M059J (cell line): ENCODE measurements at places on chromosomes 4 and X.

DNA sequence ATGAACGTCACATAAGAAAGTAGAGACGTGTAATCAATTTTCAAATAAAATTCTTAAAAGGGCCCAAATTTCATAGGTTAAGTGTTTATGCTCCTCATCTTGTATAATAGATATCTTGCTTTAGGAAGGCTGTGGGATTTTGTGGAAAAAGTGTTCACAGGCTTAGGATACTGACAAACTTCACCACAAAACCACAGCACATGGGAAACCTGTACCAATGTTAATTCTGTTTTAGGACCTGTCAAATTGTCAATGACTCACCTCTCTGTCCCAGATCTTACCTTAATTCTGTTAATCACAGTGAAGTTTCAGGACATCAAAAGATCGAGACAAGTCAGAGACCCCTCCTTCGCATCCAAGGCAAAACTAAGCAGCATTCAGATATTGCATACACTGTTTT is 24.2 kb downstream of the FGFBP1 start:
- DNase-seq: peak; percentile 92

DNA sequence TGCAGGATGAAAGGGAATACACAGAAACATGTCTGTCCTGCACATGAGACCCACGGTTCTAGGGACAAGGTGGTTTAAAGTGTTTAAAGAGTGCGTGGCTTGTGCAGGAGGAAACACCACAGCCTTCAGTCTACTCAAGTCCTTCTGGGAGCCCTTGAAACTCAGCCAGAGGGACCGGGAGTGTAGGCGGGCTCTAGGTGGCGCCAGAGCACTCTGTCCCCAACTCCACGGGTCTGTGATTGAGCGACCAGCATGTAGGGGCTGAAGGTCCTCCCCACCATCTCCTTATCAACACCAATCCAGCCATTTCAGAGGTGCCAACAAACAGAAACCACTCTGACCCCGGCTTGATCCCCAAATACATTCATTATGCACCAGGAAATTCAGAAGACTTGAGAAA is 82.0 kb upstream of the CLDN34 start:
- peak; percentile 64 for DNase-seq

DNA sequence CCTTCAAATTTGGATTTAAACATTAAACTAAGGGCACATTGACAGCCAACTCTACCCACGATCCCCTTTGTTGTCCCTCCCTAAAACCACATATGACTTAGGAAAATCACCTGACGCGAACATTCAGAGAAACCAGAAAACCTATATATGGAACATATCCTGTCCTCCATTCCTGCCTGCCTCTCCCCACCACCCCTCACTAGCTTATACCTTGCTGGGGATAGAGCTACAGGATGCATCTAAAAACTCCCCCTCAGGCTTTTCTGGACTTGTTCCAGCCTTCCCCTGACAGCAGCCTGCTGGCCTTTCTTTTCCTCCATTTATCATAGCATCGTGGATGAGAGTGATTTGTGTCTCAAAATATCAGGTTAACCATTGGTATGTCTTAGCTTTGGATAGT is 8.8 kb downstream of the STK26 start:
- DNase-seq: peak; percentile 14

GRCh38 chr4:5478169-5478568 is 230.2 kb downstream of the EVC2 start:
- no peak for DNase-seq

GRCh38 chrX:103918571-103919269 is 43.7 kb upstream of the TMSB15B start:
- DNase-seq: peak; percentile 82

GRCh38 chr4:55247521-55247920 is 98.5 kb upstream of the SRD5A3 start:
- no peak for DNase-seq

DNA sequence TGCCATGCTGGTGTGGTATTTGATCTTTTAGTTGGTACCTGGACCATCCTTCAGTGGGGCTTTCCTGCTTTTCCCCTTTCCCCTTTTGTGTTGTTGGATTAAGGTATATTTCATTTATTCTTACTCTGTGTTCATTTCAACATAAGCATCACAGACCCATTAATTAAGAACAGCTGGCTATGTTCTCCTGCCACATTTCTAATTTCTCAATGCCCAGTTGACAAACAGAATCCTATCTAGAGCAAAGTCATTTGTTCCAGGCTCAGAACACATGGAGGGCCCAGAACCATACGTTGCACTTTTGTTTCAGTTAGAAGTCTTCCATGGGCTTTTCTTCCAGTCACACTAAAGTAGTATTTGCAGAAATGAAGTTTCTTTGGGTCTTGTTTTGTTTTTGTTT is 46.1 kb upstream of the EOLA2 start:
- DNase-seq: no peak

DNA sequence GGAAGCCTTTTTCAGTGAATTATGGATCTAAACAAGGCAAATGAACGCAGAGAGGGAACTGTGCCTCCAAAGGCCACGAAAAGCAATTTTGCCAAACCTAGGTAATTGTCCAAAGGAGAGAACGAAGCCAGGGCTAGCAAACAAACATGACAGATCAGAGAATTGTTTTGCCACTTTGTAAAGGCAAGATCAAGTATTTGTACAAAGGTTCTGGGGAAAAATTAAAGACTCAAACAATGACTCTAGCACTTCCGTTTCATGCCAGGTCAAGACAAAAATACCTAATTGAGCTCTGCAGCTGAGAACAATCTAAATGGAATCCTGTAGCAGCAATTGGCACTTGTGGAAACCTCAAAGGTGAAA is 8.5 kb downstream of the RBM47 start:
- DNase-seq: peak; percentile 61

- DNase-seq: no peak
Observed at GRCh38 chrX:25020905-25021449, 5.2 kb upstream of the ARX start.

GRCh38 chr4:37245391-37245954 is 930 bp downstream of the NWD2 start:
- no peak for DNase-seq

DNA sequence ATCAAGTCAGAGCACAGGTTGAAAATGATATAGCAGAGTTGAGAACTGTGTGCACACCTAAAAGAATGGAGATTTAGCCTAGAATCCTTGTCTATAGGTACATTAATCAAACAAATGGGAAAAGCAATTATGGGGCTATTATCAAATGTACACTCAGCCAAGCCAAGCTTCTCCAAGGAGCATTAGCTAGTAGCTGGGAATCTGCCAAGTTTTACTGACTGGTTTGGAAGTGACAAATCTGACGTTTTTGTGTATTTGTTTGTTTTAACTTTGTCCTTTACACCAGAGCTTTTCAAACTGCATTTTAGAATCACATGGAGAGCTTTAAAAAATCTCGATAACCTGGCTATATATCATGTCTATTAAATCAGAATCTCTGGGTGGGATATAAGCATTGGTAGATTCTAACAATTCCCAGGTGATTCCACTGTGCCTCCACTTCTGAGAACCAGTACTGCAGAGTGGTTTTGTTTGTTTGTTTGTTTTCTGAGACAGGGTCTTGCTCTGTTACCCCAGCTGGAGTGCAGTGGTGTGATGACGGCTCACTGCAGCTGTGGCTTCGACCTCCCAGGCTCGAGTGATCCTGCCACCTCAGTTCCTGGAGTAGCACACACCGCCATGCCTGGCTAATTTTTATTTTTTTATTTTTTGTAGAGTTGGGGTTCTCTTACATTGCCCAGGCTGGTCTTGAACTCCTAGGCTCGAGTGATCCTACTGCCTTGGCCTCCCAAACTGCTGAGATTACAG is 279.8 kb downstream of the UNC5C start:
- DNase-seq: peak; percentile 34

DNA sequence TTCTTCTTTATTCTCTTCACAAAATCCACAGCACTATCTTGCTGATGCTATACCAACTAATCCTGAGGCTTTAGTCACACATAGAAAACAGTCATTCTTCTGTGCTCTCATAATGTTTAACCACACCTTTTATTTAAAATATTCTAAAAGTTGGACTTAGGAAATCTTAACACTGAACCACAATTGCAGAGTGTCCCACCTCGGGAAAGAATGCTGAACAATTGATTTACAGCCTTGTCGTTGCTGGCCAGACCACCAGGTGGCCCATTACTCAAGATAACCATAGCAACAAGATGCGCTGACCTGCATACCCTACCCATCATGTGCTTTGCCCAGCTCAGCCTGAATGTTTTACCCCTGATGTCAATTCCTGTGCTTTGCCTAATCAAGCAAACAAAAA is 100.8 kb downstream of the ARSJ start:
- peak; percentile 19 for DNase-seq

DNA sequence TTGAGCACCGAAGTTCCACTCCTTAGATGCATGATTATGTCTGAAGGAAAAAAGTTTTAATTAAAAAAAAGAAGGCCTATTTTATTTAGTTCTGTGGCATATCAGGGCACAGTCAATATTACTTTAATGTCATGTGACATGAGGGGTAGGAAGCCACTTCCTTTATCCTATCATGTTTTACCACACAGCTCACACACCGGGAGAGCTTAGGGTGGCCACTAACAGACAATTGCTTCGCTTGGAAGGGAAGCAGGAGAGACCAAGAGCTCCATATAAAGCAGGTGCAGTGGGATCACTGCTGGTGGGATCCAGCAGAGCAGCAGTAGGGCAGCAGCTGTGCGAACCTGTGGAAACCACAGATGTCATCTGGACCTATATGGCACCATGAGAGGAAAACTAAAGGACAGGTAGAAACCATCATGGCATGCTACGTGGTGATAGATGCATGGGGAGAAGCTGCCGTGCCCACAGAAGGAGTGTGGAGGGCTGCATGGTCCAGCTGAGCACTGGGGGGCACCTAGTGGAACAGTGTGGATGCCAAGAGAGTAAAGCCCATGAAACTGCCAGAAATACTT is 52.0 kb downstream of the DTHD1 start:
- no peak for DNase-seq

- no peak for DNase-seq
Observed at GRCh38 chrX:19127649-19128168, 5.4 kb upstream of the ADGRG2 start.

- no peak for DNase-seq
Observed at GRCh38 chr4:150495550-150495949, 86.4 kb upstream of the MAB21L2 start.

- DNase-seq: no peak
Observed at GRCh38 chr4:154589296-154590197, 995 bp downstream of the FGA start.

DNA sequence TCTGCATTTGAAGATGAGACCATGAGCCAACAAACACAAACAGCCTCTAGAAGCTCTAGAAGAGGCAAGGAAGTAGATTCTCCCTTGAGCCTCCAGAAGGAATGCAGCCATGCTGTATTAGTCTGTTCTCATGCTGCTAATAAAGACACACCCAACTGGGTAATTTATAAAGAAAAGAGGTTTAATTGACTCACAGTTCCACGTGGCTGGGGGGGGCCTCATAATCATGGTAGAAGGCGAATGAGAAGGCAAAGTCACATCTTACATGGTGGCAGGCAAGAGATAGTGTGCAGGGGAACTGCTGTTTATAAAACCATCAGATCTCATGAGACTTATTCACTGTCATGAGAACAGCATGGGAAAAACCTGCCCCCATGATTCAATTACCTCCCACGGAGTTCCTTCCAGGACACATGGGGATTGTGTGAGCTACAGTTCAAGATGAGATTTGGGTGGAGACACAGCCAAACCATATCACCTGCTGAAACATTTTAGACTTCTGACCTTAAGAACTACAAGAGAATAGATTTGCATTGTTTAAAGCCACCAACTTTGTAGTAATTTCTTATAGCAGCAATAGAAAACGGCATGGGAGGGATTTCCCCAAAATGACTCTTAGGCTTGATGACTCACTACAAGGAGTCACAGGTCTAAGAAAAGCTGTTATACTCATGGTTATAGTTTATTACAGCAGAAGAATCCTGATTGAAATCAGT is 284.4 kb upstream of the SFRP2 start:
- DNase-seq: peak; percentile 89

- peak; percentile 65 for DNase-seq
Observed at GRCh38 chrX:103431316-103431715, 55.0 kb downstream of the BEX3 start.

DNA sequence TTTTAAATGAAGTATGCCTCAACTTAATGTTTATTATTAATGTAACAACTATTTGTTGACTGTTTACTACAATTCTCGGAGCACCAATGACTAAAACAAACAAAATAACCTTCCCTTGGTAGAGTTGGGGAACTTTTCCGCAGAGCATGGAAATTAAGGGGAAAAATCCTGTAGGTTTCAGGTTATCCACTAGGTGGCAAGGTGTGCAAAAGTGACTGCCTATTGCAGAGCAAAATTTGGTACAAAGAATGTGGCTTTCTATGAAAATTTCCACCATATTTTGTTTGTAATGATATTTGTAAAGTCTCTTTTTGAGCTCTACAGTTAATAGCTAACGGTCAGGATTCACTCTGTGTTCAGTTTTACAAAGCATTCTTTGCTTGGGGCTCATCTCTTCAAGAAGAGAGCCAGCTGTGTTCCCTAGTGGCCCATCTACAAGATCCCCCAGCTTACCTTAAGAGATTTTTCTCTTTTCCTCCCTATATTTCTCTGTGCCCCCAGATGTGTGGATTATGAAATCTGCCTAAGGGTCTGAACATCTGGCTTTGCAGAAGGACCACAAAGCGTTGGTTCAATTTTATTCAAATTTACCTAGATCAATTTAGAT is 61.1 kb downstream of the FBXO8 start:
- peak; percentile 38 for DNase-seq

GRCh38 chr4:24887881-24888430 is 24.9 kb downstream of the CCDC149 start:
- no peak for DNase-seq

GRCh38 chrX:104707572-104707971 is 141.6 kb downstream of the IL1RAPL2 start:
- DNase-seq: no peak

DNA sequence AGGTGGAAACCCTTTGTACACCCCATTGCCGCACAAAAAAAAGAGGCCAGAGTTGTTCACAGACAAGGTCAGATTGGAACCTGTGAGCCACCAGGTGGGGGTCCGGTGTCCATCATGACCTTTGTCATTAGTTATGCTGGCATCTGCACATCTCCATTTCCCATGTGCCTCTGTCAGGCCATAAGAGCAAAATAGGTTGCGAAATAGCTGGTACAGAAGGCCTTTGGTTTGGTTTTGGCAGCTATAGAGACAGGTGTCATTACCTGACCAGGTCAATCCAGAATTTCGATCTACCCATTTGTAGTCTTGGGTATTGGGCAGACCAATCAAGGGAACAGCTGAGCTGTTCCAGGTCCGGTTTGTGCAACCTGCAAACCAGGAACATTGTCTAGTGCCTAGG is 6.6 kb downstream of the ERVMER34-1 start:
- DNase-seq: no peak

DNA sequence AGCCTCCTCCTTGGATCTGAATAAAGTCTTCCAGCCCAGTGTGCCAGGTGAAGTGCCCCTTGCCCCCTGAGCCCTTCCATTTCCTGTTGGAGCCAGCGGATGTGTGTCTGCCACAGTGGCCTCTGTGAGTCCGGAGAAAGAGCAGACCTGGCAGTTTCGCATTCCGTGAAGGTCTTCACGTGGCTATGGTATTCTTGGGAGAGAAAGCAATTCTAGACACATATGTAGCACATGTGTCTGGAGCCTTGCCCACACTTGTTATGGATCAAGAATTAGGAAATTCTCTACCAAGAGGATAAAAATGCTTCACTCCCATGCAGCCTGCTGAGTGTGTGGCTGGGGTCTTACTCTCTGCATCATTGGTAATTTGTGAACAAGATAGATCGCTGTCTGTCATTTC is 130.9 kb downstream of the REPS2 start:
- DNase-seq: no peak

GRCh38 chr4:26005764-26006163 is 91.7 kb downstream of the SMIM20 start:
- DNase-seq: no peak
